Jurkat, Clone E6-1 (cell line): ENCODE measurements at places on chromosomes 13 and 19.

DNA sequence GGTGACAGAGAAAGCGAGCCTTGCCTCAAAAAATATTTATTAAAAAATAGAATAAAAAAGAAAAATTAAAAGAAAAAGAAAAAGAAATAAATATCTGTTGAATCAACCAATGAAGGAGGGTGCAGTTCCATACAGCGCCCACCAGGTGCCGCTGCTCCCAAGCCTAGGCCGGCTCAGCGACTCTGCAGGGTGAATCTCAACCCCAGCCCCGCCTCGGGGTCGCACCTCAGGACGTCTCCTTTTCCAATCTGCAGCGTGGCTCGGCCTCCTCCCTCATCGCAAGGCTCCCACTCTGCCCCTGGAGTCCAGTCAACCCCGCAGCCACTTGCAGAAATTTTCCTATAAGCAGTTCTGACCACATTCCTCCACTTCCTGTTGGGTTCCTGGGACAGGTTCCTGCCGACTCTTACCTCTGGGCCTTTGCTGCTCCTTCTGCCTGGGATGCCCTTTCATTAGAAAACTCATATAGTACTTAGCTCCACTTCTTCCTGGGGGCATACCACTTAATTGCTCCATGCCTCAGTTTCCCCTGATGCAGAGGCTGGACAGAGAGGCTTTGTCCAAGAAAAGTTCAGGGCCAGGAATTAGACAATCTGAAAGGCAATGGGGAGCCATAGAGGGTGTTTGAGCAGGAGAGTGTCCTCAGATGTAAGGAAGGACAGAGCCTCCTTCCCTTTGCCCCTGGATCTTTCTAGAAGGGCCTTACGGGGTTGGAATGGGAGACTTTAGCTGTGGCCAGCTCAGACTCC lies 24.3 kb downstream of the NFILZ start:
- DNase-seq, result no peak

GRCh38 chr13:84978851-84979250 lies 820.4 kb downstream of the SLITRK6 start:
- no peak for DNase-seq

DNA sequence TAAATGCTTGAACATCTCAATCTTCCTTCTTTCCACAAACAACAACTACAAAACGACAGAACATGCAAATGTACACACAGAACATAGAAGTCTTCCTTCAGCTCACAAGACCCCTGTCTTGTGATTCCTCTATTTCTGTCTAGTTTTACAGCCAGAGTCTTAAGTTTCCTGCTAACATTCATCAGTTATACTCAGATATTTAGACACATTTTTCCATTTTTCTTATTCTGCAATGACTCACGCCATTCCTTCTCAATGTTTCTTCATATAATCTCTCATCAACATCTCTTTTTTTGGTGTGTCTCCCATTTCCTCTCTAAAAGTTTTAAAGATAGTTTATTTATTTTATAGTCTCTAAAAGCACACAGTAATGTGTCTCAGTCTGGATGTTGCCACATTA lies 1872.9 kb upstream of the PCDH20 start:
- DNase-seq, result no peak

DNA sequence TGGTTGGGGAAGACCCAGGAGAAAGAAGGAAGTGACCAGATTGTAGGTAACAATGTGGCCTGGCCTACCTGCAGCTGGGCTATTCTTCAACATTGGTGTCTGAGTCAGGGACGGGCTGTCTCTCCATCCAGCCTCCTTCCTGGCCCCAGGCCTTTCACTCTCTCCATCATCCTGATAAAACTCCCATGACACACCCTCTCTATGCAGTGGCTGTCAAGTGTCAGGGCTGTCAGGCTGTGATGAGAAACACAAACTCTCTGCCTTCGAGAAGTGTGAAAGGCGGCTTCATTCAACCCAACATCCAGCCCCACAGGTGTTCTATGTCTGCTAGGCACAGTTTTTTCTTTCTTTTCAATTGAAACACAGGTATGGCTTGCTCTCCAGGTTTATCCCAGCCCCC lies 153.3 kb upstream of the VSTM2B start:
- DNase-seq, result no peak

DNA sequence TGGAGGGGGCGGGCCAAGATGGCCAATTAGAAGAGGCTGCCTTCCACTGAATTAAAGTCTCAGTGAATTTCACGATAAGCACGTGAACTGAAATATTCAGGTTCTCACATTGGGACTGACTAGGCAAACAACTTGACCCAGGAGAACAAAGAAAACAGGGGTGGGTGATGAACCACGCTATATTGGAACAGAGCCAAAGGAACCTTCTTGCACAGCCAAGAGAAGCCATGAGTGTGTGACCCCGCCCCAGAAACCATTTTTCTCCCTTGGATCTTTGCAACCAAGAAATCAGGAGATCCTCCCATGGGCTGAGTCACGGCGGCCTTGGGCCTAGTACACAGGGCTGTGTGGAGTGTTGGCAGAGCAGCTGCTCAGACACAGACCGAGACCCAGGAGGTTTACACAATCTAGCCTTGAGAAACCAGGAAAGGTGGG lies 36.8 kb downstream of the ERICH4 start:
- no peak for DNase-seq

- DNase-seq, result no peak
These were observed 3.0 kb downstream of the TTYH1 start for GRCh38 chr19:54418030-54418929.

DNA sequence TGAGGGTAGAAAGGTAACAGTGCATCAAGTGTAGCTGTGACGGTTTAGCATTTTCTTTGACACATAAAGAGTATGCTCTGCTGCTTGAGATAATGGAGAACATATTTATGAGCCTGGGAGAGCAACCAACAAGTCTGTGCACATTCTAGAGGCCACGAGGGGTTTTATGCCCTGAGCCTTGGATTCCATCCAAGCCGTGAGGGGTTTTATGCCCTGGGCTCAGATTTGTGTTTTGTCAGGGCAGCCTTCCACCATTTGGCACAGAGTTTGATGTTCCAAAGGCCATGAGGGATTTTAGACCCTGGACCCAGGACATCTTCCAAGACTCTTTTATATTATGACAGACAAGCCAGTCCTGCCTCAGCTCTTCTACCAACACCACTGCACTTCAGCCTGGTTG lies 106.4 kb downstream of the ZNF486 start:
- DNase-seq, result no peak

GRCh38 chr13:40475617-40476016 lies 190.8 kb downstream of the FOXO1 start:
- DNase-seq, result no peak
